ENCODE measurements at places on chromosomes 6 and 20. TPM values are rescaled to one million over a fixed set of nuclear protein-coding genes. Genes with fewer than 3 reads are reported as not detected.
A peak's percentile ranks its signal among the peaks of the same experiment; 100 is the strongest.

DNA sequence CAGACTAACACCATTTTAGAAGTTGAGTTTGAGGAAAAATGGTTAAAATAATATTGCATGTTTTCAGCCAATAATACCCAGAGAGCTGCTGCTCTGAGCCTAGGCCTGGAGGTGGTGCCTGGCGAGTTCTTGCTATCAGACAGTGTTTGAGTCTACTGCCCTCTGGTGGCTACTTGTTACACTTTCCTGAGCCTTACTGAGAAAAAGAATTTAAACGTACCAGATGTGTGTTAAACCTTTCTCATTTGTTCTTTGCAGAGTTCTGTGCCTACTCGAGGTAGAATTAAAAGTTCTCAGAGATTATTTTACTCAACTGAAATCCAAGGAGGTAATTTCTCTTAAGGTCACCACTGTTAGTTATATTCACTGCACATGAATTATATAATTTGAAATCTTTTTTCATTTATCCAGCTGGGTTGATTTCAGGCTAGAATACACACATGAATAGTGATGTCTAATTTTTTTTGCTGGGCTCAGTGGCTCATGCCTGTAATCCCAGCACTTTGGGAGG is 38.2 kb downstream of the SHLD1 start:
- peak; percentile 79 for DNase-seq

Gene STX7
- 22.7 TPM for total RNA-seq

- DNase-seq, result no peak
These were observed 262.0 kb upstream of the CDH4 start for GRCh38 chr20:60990061-60990460.

DNA sequence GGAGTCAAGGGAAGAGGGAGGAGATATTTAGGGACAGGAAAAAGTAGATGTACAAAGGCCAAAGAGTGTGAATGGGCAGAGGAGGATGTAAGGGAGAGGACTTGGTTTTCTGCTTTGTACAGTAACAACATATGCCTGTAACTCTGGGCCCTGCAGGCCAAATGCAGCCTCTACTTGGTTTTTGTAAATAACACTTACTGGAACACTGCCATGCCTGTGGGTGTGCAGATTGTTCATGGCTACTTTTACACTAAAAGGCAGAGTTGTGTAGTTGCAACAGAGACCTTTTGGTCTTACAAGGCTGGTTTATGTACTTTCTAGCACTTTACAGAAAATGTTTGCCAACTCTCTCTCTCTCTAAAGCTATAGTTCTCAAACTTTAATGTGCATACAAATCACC is 157.1 kb downstream of the PHACTR1 start:
- DNase-seq, result no peak

DNA sequence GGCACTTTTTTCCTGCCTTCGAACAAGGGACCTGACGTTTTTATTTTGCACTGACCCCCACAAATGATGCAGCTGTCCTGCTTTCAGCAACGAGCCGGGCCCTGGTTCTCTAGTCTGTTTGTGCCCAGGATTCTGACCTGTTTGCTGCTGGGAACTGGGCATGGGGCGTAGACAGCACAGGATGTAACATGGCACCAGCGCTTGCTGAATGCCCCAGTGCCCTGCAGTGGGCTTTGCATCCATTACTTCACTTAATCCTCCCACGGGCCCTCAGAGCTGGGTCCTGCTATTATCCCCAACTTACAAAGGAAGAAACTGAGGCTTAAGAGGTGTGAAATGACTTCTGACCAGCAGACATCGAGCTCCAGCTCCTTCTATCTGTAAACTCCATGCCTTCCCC is 80.4 kb upstream of the PMEPA1 start:
- no peak for DNase-seq

DNA sequence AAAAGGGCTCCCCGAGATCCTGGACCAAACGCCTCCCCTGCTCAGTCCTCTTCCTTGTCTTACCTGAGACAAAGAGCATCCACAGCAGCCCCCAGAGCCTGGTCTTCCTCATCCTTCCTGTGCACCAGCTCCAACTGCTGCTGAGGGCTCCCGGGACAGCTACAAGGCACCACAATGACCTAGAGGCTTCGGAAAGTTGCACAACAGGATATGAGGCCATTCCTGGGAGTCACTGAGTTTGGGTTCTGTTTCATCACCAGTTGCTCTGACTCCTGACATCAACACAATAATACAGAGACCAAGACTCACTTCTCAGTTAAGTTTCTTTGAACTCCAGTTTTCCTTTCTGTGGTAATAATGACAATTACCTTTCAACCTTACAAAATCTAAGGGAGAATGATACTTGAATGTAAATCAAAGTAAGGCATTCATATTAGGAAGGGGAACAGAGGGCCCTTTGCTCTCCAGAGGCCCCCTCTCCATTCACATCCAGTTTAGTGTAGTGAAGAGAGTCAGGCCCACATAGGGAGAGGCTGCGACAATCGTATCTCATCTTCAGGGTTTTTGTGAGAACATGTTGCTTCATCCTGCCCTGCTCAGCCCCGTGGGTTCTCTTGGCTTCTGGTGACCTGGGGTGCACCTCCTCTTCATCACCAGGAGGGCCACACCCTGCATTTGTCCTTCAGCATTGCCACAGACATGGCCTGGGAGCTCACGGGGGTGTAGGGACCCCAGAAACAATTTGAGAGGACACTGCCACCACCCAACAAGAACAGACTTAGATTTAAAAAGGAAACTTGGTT is at the start of gene TREM1:
Gene TREM1 (minus strand): TSS at position 139 of the 803 bp plus-strand sequence. CDS start 27 bp downstream, at position 112.
- DNase-seq, result no peak

GRCh38 chr6:133648581-133648980 is 240.3 kb upstream of the TCF21 start:
- DNase-seq, result no peak

GRCh38 chr20:4427940-4428586 is 293.6 kb upstream of the PRND start:
- no peak for DNase-seq

DNA sequence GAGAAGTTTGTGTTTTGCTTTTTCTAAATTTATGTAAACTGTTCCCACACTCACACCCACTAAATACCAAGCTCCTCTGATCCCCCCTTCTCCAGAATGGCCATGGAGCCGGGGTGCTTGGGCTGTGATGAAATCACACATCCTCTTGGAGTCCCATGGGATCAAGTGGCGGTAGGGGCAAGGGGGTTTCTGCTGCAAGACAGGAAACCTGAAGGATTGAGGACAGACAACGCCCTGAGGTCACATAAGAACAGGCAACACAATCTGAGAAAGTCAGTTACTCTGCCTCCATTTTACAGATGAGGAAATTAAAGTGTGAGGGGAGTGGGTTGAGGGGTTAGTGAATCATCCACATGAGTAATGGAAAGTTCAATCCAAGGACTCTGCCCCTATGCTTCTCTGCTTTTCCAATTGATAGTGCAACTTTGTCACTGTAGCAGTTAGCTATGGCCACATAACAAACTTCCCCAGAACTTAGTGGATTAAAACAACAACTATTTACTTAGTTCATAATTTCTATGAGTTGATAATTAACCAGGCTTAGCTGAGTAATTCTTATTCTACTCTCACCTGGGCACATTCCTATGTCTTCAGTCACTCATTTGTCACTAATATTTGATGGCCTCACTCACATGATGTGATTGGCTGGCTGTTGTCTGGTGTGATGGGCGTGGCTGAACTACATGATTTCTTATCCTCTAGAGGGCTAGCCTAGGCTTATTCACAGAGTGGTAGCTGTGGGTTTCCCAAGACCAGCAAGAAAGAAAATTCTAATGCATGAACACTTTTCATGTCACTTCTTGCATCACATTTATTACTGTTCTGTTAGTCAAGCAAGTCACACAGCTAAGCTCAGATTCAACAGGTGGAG is 311.1 kb upstream of the RNF24 start:
- DNase-seq, result no peak

GRCh38 chr20:32623667-32624157 is 38.6 kb upstream of the NOL4L start:
- no peak for DNase-seq

Gene WFDC9
- not detected for total RNA-seq

Gene GTSF1L
- not detected for total RNA-seq

DNA sequence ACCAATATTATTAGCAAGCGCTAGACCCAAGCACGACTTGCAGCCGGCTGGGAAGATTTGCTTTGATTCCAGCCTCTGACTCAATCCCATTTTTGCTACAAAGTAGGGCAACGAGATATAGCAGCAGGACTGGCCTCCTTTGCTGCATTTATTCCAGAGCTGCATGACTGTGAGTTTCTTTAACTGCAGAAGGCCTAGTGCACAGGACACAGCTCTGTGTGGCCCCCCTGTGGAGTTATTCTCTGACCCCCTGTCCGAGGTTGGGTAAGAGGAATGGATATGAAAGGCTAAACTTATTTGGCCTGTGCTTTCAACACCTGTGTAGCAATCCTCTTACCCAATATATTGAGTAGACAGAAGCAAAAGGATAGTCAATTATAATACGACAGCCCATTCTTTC is 133.3 kb upstream of the SPTLC3 start:
- no peak for DNase-seq

- no peak for DNase-seq
These were observed 280.4 kb downstream of the FOXC1 start for GRCh38 chr6:1890071-1890470.

DNA sequence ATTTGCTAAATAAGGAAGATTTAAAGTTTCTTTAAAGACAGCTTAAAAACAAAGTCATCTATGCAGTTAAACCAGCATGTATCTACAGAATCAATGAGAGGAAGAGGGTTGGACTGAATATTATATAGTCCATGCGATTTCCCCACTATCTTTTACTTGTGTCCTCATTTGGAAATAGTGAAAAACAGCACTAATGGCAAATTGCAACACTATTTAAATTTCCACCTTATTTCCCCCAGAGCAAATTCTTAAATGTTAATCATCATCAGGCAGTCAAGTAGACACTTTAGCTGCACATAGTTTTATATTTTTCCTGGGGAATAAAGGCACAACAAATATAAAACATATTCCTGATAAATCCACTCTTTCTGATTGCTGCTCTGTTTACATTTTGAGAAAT is 114.6 kb downstream of the LCA5 start:
- DNase-seq, result no peak

Gene MANEA
- total RNA-seq, result 12.2 TPM

DNA sequence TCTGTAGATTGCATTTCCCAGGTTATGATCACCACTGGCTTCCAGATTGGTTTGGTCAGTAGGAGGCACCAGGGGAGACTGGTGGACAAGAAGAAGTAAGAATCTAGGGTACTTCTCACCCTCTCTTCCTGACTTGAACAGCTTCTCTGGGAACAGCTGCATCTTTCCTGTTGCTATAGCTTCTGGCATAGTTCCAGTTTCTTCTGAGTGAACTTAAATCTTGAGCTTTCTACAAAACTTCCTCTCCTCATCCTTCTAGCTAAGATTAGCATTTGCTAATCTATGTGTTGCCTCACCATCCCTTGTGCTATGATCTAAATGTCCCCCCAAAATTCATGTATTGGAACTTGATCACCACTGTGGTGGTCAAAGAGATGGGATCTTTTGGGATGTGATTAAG is 724.6 kb downstream of the UTRN start:
- no peak for DNase-seq

GRCh38 chr6:28884423-28885131 is 39.2 kb downstream of the TRIM27 start:
- DNase-seq, result peak; percentile 88

DNA sequence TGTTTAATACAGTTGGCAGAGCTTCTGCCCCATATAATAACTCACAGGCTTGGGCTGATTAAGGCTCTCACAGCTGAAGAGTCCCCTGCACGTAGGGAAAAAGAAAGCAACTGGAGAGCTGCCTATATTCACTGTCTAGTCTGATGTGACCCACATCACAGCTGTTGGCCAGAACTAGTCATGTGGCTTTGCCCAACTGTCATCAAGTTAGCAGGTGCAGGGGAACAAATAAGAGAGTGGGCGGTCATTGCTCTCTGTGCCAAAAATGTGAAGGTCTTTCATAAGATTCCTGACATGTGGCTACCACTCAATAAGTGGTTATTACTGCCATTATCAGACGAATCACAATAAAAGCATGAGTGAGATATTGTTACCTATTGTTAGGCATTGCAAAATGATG is 665.2 kb downstream of the DOK5 start:
- no peak for DNase-seq

DNA sequence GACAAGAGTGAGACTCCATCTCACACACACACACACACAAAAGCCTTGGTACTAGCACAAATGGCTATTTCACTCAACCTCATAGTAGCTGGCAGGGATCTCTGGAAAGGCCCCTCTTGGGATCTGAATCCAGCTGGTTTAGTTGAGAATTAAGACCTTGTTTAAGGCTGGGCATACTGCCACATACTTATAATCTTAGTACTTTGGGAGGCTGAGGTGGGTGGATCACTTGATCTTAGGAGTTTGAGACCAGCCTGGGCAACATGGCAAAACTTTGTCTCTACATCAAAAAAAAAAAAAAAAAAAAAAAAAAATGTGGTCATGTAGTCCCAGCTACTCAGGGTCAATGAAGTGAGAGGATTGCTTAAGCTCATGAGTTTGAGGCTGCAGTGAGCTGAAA is 628.3 kb downstream of the MMUT start:
- DNase-seq, result no peak

- peak; percentile 65 for DNase-seq
These were observed 69.9 kb downstream of the HACE1 start for GRCh38 chr6:104789770-104790190.

Gene IMPG1
- total RNA-seq, result not detected

DNA sequence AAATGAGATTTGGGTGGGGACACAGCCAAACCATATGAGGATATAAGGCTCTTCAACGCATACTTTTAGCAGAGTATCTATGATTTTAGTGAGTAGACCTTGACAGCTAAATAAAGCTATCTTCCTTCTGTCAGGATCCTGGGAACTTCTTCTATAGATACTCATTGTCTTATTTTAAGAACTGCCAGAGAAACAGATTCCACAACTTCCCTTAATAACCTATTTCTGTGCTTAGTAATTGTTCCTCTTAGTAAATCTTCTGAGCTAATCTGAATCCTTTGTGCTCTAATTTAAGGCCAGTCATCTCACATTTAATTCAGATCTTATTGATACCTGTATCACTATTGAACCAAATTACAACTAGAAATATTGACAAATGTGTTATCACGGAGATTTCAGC is 64.0 kb upstream of the CEP85L start:
- no peak for DNase-seq

DNA sequence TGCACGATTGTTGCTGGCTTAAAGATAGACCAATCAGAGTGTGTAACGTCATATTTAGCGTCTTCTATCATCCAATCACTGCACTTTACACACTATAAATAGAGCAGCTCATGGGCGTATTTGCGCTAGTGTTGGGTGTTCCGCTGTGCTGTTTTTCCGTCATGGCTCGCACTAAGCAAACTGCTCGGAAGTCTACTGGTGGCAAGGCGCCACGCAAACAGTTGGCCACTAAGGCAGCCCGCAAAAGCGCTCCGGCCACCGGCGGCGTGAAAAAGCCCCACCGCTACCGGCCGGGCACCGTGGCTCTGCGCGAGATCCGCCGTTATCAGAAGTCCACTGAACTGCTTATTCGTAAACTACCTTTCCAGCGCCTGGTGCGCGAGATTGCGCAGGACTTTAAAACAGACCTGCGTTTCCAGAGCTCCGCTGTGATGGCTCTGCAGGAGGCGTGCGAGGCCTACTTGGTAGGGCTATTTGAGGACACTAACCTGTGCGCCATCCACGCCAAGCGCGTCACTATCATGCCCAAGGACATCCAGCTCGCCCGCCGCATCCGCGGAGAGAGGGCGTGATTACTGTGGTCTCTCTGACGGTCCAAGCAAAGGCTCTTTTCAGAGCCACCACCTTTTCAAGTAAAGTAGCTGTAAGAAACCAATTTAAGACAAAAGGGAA is 57.9 kb downstream of the TRIM38 start:
- DNase-seq, result peak; percentile 92

GRCh38 chr6:51468704-51469103 is 618.7 kb downstream of the PKHD1 start:
- no peak for DNase-seq

Data from CD4-positive, alpha-beta memory T cell (primary cell).